ENCODE measurements at places on chromosomes 11 and 22.

- DNase-seq, result no peak
Measured at GRCh38 chr11:74532501-74533246, 39.1 kb upstream of the LIPT2 start.

- DNase-seq, result no peak
Measured at GRCh38 chr11:98431463-98432359, 589.0 kb upstream of the CNTN5 start.

- DNase-seq, result peak; percentile 44
Measured at GRCh38 chr22:37021710-37022482, 2.4 kb downstream of the MPST start.

DNA sequence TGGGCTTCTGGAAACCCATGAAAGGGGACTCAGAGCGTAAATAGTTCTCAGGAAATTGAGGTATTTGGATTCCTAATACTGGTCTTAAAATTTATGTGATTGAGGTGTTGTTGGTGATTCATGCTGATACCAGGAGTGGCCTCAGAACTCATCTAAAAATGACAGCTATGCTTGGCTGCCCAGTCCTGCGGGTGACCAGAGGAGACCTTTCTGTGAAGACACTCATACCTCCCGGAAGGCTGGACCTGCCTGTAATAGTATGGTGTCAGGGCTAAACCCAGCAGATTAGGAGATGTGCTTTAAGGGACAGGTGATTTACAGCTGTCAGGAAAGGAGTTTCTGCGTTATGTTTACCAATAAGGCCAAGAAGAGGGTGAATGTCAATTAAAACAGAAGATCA, 29.9 kb downstream of the C11orf96 start:
- DNase-seq, result no peak

GRCh38 chr11:79940974-79941735, 500.3 kb upstream of the TENM4 start:
- peak; percentile 2 for DNase-seq

DNA sequence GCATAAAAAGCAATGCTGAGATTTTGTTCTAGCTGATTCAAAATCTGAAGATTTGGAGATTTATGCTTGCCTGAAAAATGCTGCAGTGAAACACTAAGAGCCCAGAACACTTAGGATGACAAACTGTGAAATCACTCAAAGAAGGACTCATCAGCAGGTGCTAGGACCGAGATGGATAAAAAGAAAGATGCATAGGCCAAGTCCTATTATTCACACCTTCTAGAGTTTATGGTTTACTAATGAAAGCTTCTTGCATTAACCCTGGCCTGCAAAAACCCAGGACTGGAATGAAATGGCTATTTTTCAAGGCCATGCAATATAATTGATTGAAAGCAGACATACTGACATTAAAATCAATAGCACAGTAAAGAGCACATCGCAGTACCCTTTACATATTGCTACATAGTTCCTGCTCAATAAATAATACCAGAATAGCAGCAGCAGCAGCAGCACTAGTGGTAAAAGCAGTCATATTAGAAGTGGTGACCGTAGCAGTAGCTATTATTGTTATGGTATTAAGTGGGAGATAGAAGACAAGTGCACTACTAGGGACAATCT, 161.7 kb downstream of the RAB38 start:
- DNase-seq, result no peak

DNA sequence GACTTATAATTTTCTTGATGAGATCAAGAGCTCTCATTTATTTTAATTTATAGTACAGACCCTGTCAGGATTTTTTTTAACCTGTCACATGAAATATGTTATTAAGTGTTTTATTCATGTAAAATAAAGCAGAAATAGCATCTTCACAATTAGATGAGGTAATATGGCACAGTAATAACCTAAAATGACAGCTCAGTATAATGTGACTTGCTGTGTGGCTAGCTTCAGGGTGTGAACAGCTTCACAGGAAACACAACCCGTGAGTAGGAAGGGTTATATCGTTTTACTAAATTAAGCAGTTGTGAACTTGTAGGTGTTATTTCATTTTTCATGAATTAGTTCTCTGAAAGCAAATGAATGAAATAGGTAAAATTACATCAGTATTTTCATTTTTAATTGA, 366.9 kb upstream of the CHORDC1 start:
- no peak for DNase-seq

- peak; percentile 26 for DNase-seq
Measured at GRCh38 chr11:73147771-73148681, 5.9 kb upstream of the FCHSD2 start.

DNA sequence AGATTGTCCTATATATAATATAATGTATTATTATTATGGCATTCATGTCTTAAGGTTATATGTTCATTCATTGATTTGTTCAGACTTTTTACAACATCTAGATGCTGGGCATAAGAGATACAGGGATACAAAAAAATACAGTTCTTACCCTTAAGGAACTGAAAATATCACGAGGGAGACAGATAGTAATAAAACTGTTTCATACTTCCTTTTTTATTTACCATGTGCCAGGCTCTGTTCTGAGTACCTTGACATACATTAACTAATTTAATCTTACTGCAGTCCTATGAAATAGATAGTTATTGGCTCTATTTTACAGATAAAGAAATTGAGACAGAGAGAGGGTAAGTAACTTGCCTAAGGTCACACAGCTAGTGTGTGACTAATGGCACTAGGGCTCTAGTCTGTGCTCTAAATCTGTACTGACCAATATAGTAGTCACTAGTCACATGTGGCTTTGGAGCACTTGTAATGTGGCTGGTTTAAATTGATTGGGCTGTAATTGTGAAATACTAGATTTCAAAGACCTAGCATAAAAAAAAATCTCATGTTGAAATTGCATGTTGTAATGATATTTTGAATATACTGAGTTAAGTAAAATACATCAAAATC, 21.3 kb downstream of the TRIM44 start:
- no peak for DNase-seq

DNA sequence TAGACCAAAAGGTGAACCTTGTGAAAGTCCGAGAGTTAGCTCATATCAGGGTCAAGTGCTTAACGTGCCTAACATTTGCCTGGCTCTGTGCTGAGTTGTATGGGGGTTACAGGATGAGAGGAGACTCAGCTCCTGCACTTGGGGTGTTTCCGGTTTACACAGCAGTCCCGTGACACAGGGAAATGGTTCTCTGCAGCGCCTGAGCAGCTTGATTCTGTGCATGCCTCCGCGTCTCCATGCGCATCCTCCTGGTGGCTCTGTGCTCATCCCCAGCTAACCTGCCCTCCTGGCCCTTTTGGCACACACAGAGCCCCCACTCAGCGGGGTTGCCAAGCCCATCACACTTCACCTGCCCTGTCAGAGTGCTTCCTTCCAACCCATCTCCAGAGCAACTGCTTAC, 238.3 kb upstream of the TBCEL start:
- no peak for DNase-seq

- peak; percentile 45 for DNase-seq
Measured at GRCh38 chr11:117300773-117301172, 9.6 kb downstream of the BACE1-AS start.

- no peak for DNase-seq
Measured at GRCh38 chr11:132332521-132332920, 962.1 kb downstream of the NTM start.

GRCh38 chr22:43829904-43830851, 18.1 kb upstream of the EFCAB6 start:
- no peak for DNase-seq

DNA sequence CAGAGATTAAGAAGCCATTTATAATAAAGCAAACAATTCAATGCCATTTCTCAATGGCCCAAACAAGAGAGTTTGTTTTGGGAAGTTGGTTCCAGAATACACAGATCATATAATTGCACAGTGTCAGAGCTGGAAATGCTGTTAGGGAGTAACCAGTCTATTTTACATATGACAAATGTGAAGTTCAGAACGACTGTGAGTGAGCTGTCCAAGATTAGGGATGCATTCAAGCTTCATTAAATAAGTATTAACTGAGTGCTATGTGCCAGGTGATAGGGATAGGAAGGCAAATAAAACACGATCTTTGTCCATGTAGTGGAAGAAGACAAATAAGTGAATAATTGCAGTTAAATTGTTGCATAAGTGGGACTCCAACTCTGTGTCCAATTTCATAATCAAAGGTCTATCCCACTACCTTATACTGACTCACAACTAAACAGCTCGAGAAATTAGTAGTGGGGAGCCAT, 33.1 kb upstream of the PICALM start:
- peak; percentile 67 for DNase-seq

DNA sequence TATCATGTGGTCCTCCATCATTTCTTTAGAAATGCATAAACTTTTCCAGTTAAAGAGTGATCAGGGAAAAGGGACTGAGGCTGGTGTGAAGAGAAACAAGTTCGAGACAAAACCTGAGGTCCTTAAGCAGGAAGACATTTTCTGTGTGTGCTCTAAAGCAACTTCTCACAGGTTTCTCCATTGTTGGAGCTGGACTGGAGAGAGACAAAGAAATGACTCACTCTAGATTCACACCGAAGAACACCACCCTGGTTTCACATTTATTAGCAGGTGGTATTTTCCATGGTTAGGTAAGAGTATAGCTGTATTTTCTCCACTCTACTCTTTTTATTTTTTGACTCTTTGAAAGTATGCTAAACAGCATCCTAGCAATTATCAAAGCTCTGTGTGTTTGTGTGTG, 736.4 kb downstream of the KCNA4 start:
- DNase-seq, result no peak

- DNase-seq, result no peak
Measured at GRCh38 chr11:92837595-92837994, 131.9 kb upstream of the MTNR1B start.

DNA sequence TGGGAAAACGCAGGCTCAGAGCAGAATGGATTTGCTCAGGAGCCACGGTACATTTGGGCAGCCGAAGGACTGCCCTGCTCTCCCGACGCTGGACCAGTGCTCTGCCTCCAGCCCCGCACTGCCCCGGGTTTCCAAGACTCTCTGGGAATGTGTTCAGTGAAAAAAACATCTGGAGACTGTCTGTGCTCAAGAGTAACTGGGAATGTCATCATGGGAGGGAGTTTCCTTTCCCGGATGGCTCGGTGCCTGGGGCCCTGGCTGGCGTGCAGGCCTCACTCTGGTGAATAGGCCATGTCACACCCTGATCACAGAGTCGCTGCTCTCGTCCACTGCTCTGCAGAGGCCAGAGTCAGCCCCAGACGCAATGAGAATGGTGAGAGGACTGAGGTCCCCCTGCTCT, 9.8 kb upstream of the APOL6 start:
- peak; percentile 93 for DNase-seq

DNA sequence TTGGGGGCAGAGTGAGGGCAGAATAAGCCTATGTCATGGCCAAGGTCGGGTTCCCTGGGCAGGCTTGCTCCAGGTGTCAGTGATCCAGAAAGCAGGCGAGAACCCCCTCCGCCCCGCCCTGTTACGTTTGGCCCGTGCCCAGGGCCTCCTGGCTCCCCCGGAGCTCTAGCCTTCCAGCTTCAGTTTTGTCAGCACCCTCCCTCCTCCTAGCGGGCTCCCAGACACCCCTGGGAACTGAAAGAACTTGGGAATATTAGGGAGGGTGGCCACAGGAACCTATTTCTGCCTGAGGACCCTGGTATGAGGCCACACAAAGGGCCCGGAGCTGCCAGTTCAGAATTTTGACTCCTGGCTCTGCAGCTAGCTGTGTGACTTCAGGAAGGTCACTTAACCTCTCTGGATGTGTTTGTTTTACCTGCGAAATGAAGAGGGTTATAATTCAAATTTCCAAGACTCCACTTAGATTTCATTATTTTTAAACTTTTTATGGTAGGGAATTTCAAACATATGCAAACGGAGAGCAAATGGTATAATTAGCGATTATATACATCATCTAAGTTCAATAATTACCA, 1.2 kb downstream of the TUBA8 start:
- DNase-seq, result no peak

DNA sequence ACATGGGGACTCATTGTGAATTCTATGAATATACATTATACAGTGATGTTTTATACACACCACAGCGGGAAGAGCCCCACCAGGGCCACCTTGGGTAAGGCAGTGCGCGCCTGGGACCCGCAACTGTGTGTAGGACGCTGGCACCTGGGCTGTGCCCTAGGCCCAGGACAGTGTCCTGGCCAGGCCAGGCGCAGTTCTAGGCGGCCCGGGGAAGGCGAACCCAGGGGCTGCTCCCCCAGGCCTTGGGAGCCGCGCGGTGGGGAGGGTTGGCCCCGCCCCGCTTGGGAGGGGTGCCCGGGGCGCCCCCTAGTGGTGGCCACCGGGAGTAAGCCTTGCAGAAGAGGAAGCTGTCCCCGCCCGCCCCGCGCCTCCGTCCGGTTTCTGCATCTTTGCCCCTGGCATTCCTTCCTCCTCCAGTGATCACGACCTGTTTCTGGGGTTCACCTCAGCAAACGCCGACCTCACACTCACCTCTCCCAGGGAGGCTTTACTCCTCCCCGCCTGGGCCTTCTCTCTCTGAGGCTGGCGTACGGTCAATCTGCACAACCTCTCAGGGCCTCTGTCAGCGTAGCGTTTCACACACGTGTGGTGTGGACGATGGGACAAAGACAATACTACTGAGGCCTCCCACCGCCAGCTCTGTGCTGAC, 9.5 kb upstream of the EHD1 start:
- DNase-seq, result peak; percentile 67

DNA sequence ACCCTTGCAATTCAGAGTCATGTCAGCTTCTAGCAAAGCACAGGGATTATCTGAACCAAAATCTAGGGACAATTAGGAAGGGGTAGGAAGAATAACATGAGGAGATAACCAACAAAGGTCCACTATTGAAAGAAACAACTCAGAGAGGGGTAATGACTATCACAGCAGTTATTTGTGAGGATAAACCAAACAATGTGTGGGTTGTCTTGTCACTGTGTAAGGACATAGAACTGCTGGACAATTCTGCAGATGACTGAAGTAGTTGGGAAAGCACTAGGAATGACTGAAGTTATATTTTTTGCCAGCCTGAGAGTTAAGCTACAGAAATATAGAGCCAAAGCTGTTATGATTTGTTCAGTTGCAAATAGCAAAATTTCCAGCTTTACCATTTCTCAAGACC, 858.4 kb upstream of the CCDC90B start:
- DNase-seq, result no peak

DNA sequence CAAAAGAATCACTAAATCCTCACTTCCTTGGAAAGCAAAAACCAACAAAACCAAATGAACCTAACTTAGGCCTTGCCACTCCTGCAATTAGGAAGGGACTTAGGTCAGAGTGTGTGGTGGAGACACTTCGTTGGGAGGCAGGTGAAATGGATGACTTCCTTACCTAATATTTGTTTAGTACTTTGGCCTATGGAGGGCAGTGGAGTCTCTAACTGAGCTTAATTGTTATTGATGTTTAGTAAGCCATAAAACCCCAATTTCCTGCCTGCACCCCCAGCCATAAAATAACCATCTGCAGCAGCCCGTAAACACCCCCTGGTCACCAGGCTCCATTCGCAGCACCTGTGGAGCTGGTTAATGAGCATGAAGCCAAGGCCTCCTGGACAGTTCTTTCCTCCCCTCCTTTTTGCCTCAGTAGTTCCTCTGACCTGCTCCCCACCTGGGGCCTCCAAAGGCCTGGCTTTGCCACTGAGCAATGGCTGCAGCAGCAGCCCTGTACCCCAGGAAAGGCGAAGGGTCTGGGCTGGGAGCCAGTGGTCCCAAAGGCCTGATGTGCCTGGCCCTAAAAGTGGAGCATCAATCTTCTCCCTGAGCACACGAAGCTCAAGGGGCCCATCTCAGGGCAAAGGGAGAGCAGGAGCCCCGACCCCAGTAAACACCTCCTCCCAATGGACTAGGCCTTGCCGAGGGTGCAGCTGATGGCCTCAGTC, 15.6 kb upstream of the SYT13 start:
- DNase-seq, result no peak

All from EH (cell line).